Epithelial cell of prostate (primary cell): ENCODE measurements at places on chromosomes 13 and 19.

- DNase-seq, result no peak
These were observed 211.0 kb downstream of the SLC7A1 start for GRCh38 chr13:29384466-29384865.

GRCh38 chr19:6768236-6768785 lies 1.1 kb upstream of the SH2D3A start:
- no peak for DNase-seq

DNA sequence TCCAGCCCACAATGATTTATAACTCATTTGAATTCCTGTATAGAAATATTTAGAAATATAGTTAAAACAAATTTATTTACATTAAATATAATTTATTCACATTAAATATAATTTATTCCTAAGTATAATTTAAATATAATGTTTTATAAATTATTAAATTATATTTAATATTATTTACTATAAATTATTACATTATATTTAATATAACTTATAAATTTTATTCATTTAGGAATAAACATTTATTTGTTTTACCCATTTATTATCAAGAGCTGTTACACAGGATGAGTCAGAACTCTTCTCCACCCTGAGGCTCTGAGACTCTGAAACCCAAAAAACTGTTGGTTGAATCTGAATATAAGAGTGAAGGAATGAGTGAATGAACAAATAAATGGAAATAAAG lies 170.9 kb upstream of the OBI1 start:
- no peak for DNase-seq

- no peak for DNase-seq
These were observed 78.2 kb downstream of the SHISA2 start for GRCh38 chr13:25973576-25973975.

GRCh38 chr19:13330285-13330684 lies 176.0 kb downstream of the CACNA1A start:
- no peak for DNase-seq
